ENCODE measurements at places on chromosomes 12 and 14.

DNA sequence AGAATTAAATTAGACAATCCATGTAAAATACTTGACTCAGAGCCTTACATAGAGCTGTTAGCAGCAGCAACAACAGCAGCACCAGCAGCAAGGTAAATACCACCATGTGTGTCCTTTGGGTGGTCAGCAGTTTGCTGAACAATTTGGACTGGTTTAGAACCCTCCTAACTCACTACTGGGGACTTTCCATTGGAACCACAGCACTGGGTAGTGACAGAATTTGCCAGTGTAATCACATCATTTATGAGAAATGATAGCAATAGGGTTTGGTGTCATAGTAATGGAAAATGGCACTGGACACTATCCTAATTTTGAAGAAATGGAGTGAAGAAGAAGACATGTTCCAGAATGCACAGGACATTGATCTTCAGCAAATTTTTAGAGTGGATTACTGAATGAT lies 392.8 kb downstream of the RAD51B start:
- no peak for DNase-seq

DNA sequence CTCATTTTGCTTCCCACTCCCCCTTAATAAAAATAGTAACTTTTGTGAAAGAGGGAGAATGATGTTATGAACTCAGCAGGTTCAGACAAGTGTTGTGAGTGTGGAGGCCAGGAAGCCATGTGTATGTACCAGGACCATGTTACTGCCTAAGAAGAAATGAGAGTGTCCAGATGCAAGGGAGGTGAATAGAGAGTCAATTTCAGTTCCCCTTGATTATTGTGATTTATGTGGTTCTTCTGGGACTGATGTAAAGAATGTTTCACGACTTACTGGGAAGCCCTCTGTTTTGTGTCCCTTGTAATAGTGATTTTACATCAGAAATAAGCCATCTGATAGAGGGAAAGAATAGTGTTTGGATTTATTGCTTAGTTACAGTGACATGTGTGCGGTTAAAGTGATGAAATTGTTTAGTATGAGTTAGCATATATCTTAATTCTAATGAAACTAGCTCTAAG lies 32.5 kb downstream of the FBXO34 start:
- no peak for DNase-seq

DNA sequence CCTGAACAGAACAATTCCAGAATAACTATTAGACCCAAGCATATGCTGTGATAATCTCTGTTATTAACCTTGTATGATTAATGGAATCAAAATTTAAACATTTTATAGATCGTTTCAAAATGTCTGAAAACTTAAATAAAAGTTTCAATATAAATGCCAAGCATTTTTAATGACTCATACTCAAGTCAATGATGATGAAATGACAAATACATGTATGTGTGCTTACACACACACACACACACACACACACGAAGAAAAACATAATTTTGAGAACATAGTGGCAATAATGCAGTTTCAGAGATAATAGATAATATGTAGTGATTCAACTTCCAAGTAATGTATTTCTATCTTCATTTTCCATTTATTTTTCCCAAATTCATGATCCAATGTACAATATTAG lies 384.9 kb upstream of the FOXG1 start:
- no peak for DNase-seq

GRCh38 chr12:19052689-19053088 lies 76.8 kb upstream of the PLEKHA5 start:
- DNase-seq: no peak

DNA sequence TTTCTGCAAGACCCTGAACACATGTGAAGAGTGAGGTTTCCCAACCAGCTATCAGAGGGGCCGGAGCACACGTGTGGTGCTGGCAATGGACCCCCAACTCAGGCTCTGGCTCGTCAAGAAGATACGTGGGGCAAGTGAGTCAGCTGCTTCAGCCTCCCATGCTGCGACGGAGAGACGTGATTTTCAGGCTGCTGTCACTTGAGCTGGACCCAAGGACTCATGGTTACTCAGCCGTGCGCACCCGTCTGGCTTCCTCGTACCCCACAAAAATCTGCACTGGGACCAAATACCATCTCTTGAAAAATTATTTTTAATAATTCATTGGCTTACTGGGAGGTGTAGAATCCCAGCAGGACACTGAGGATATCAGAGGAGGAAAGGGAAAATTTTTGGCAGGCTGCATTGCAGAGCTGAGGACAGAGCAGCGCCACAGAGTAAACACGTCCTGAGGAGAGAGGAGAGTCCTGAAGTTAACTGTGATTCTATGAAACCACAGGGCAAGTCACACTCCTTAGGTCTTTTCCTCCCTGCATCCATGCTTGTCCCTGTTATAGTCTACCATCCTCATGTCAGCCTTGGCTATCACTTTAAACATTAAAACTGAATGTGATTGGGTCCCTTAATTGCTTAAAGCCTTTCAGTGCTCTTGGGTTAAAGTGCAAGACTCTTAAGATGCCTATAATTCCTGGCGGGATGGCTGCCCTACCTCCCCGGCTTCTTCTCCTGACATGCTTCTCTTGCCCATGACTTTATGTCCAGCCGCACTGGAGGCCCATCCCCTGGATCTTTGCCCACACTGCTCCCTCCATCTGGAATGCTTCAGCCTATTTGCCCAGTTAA lies 95.3 kb upstream of the SLC35F4 start:
- DNase-seq: no peak

DNA sequence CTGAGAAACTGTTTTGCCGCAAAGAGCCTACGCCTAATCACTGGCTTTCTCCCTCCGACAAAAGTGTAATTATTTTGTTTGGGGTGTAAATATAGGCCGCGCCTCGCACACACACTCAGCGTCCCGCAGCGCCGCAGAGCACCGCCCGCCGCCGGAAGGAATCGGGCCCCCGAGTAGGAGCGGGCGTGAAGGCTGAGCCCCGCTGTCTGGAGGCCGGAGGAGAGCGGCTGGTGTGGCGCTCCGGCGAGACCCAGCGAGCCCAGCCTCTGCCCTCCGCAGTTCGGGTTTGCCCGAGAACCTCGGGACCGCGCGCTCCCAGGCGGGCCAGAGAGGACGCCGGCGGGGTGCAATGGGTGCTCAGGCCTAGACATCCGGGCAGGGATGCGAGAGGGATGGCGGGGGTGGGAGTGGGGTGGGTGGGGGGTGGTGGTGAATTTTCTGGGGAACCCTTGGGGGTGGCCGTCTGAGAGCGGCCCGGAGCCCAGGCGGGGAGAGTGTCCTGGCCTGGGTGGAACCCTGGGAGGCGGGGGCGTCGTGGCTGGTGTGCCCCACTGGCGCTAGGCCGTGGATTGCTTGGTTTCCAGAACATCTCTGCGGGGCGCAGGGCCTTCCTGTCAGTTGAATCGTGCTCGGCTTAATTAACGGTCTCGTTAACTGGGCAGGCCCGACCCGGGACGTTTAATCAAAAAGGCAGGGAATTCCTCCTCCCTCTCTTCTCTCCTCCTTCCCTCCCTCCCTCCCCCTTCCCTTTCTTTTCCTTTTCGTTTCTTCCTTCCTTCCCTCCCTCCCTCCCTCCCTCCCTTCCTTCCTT lies 4.7 kb upstream of the LHX5 start:
- no peak for DNase-seq

DNA sequence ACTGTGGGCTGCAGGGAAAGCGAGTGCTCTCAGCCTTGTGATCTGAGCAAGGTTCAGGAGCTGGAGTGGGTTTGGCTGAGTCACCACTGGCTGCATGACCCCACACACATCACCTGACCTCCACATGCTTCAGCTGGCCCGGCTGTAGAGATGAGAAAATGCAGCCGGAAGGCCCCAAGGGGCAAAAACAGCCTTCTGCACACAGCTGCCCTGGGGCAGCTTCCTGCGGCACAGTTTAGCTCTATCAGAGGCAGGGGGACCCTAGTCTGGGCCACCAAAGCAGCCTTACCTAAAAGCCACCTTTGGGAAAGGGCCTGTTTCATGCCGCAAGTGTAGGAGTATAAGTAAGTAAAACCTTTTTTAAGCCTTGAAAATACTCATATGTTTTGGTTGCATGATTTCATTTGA lies 123.3 kb downstream of the SSPN start:
- peak; percentile 43 for DNase-seq

GRCh38 chr14:29339494-29340172 lies 573.0 kb downstream of the FOXG1 start:
- DNase-seq: no peak
